ENCODE measurements at places on chromosomes 2 and 18. TPM values are rescaled to one million over a fixed set of nuclear protein-coding genes. Genes with fewer than 3 reads are reported as not detected.

GRCh38 chr2:198863655-198864054, 594.1 kb downstream of the SATB2 start:
- DNase-seq, result no peak

MAP3K19 gene
- not detected for total RNA-seq

GATA6 gene
- total RNA-seq, result 7.5 TPM

NAT8 gene
- total RNA-seq, result not detected

- peak; percentile 43 for DNase-seq
These were observed 16.3 kb upstream of the GPR39 start for GRCh38 chr2:132400169-132400900.

DNA sequence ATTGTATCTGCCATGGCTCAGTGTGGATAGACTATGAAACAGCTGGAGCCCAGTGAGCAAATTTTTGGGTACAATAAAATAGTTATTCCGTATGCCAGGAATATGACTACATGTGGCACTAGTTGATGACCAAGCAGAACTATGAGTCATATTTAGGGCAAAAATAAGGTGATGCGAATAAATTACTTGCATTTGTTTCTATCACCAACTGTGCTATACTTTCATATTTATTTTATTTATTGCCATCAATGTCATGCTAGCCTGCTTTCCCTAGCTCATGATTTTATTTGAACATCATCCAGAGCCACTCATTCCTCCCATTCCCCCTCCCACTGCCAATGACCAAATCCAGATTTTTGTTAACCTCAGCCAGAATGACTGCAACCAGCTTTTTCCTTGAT, 13.3 kb upstream of the FAP start:
- DNase-seq, result no peak

All from H4 (cell line).